ENCODE measurements at places on chromosomes 3 and 15.

- DNase-seq: no peak
Observed at GRCh38 chr15:64070965-64071851, 22.4 kb downstream of the CIAO2A start.

DNA sequence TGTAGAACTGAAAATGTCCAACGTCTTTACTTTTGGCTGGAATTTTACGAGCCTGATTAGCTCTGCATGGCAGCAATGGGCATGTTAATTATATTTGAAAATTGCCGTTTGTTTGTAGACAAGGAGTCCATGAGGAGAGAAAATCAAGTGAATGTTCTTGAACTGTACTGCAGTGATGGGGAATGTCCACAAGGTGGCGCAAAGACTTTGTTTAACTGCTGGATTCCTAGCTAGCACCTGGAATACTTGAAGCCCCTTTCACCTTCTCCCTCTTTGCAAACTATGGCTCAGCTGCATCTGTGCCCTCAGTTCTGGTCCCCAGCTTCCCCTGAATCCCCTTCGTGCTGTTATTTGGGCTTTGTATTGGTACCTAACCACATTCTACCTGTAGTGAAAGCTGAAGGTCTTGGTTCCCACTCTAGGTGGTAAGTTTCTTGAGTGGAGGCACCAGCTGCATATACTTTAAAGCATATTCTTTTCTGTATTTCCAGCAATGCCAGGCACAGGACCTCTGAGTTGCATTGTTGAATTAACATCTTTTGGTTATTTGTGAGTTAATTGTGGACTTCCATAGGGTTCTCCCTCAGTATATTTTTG lies 25.3 kb downstream of the EXOG start:
- peak; percentile 76 for DNase-seq

GRCh38 chr15:89096664-89097063 lies 8.4 kb downstream of the ABHD2 start:
- DNase-seq: no peak

DNA sequence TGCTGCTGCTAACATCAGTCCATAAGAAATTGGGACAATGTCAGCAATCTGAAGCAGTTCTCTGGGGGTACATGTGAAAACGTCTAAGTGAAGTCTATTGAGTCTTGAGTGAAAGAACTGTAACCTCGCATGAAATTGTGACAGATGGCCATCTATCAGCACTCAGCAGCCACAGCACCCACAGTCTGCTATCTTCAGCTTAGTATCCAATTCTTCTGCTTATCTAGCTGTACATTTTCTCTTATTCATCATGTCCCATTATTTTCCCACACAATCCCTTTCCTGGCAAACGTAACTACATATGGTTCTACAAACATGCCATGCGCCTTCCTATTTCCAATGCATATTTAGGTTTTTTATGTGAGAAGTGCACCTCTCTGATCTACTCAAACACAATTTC lies 629.7 kb downstream of the NTRK3 start:
- DNase-seq: no peak

DNA sequence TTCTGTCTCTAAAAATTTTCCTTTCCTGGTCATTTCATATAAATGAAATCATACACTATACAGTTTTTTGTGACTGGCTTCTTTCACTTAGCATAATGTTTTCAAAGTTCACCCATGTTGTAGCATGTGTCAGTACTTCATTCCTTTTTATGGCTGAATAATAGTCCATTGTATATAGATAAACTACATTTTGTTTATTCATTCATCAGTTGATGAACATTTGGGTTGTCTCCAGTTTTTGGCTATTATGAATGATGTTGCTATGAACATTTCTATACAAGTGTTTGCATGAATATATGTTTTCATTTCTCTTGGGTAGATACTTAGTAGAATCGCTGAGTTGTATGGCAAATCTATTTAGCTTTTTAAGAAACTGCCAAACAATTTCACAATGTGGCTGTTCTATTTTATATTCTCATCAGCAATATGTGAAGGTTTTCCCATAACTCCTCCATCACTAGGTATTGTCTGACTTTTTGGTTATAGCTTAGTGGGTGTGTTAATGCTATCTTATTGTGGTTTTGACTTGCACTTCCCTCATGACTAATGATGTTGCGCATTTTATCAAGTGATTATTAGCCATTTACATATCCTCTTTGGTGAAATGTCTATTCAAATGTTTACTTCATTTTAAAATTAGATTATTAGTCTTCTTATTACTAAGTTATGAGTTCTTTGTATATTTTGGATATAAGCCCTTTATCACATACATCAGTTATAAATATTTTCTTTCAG lies 21.7 kb upstream of the AP4E1 start:
- DNase-seq: no peak

GRCh38 chr3:194087280-194087679 lies 48.7 kb upstream of the HES1 start:
- no peak for DNase-seq

- no peak for DNase-seq
Observed at GRCh38 chr3:71502066-71502625, 81.4 kb downstream of the FOXP1 start.

- no peak for DNase-seq
Observed at GRCh38 chr3:158700559-158700958, 28.1 kb upstream of the LXN start.

DNA sequence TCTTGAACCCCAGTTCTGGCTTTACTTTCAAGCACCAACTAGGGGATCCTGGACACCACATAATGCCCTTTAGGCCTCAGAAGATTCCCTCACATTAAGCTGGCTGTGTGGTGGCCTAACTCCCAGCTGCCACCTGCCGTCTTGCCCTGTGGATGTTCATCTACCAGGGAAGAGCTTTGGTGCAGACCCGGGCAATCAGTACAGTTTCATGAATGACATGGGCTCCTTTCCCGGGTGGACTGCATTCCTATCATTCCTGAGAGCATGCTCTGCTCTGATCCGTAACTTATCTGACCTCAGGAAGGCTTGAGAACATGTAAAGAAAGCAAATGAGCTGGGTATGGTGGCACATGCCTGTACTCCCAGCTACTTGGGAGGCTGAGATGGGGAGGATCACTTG lies 50.0 kb upstream of the GSK3B start:
- no peak for DNase-seq

DNA sequence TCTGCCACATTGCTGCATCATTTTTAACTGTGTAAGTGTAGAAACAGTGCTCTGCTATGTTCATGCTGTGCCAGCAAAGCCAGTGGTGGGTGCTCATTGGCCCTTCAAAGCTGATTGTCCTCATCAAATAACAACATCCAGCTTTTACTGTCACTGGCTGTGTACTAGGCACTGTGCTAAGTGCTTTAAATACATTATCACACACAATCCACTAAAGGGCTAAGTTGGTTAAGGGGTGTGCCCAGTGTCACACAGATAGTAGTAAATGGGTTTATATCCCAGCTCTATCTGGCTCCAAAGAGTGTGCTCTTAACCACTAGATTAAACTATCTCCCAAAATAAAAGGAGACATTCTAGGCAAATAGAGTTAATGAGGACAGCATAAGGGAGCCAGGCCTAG lies 7.7 kb downstream of the TUBGCP4 start:
- no peak for DNase-seq

Data from CD4-positive, alpha-beta T cell (primary cell).